Natural killer cell treated with Interleukin-12 subunit alpha and Interleukin-12 subunit beta and Interleukin-15 and Interleukin-18, amount 100 ng/mL, for 72 hours (primary cell): ENCODE measurements at places on chromosomes 2 and 18. TPM values are rescaled to one million over a fixed set of nuclear protein-coding genes. Genes with fewer than 3 reads are reported as not detected.

- no peak for DNase-seq
- no peaks in the 10 kb centered on the region for H3K4me1 ChIP-seq
- H3K4me3 ChIP-seq: no peak overlapping the region
- no peaks in the 10 kb centered on the region for H3K27me3 ChIP-seq
Observed at GRCh38 chr2:188046437-188046836, 245.2 kb upstream of the GULP1 start.

DNA sequence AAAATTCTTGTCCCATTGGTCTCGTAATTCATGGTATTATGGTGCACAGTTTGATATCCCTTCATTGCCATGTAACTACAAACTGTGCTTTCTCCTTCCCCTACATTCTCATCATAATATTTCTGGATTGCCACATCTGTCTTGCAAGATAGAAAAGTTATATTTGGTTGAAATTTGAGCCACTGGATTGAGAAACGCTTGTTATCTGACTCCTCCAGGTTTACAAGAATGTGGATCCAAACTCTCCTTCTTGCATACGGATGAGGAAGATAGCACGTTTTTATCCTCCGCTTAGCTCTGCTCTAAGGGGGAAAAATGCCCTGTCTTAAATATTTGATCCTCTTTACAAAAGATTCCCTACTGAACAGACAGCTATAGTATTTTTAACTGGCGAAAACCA lies 438.2 kb downstream of the TSN start:
- H3K36me3 ChIP-seq: no peaks in the 10 kb centered on the region
- no peak overlapping the region for H3K4me3 ChIP-seq
- H3K27me3 ChIP-seq: no peaks in the 10 kb centered on the region
- H3K27ac ChIP-seq: no peak overlapping the region

DNA sequence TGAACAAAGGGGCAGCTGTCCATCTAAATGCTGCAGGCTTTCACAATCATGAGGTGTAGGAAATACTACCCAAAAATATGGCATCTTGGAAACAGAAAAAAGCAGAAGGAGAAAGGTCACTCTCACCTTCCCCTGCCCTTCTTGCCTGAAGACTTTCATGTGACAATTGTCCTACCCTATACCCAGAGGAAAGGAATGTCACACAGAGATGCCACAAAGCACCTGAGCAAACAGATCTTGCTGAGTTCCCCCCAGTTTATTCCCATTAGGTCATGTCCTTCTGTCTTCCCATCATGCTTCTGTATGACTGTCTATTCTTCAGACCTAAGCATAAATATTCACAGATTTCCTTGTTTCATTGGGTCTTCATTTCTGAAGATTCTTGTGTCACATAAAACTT lies 116.6 kb upstream of the MSH6 start:
- H3K36me3 ChIP-seq: no peaks in the 10 kb centered on the region
- no peaks in the 10 kb centered on the region for H3K27me3 ChIP-seq
- no peak overlapping the region for H3K4me3 ChIP-seq
- no peak overlapping the region for H3K27ac ChIP-seq
- H3K4me1 ChIP-seq: no peaks in the 10 kb centered on the region

DNA sequence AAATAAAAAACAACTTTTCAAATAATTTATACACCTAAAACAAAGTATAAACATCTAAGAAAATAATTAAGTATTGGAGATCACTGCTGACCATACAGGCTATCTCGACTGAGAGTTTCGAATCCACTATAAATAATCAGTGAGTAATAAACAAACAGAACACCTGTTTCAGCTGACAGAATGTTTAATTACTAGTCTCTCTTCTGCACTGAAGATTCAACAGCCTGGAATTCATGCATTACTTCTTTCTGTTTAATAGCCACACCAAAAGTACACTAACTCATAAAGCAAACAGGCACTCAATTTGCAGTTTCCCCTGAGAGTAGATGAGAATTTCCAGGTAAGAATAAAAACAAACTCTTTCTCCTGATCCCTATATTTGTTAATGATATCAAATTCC lies 138.5 kb downstream of the RBMS1 start:
- peak overlapping the region; percentile 61 for H3K27ac ChIP-seq
- DNase-seq: no peak
- peaks cover 4% of the 10 kb centered on the region for H3K36me3 ChIP-seq
- H3K27me3 ChIP-seq: no peaks in the 10 kb centered on the region
- no peak overlapping the region for H3K4me3 ChIP-seq
- H3K4me1 ChIP-seq: peaks cover 55% of the 10 kb centered on the region

- H3K4me1 ChIP-seq: peaks cover 14% of the 10 kb centered on the region
- DNase-seq: no peak
- H3K4me3 ChIP-seq: no peak overlapping the region
- no peaks in the 10 kb centered on the region for H3K27me3 ChIP-seq
- H3K36me3 ChIP-seq: peaks cover 29% of the 10 kb centered on the region
Observed at GRCh38 chr2:9914384-9915065, 37.0 kb upstream of the GRHL1 start.

DNA sequence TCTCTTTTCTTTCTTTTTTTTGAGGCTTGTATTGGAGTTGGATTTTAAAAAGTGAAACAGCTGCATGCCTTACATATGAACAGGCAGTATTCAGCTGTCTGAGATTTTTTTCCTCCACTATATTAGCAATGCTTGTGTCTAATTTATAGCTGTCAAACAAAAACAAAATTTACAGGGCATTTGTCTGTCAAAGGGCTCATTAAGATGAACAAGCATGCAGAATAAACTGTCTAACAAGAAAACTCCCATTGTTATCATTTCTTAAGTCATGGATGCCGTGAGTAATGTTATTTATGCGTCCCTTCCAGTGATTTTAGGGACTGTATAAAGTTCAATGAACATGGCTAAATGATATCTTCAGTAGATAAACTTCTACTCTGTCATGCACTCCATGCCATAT lies 674.7 kb downstream of the PLCL1 start:
- no peak overlapping the region for H3K27ac ChIP-seq
- H3K36me3 ChIP-seq: no peaks in the 10 kb centered on the region
- H3K27me3 ChIP-seq: no peaks in the 10 kb centered on the region
- no peak for DNase-seq
- H3K4me3 ChIP-seq: no peak overlapping the region

DNA sequence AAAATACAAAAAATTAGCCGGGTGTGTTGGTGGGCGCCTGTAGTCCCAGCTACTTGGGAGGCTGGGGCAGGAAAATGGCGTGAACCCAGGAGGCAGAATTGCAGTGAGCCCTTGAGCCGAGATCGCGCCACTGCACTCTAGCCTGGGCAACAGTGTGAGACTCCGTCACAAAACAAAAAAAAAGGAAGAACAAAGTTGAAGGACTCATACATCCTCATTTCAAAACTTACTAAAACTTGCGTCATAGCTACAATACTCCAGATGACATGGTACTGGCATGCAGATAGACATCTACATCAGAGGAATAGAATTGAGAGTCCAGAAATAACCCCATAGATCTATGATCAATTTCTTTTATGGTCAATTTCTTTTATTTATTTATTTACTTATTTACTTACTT lies 13.6 kb upstream of the CYP27C1 start:
- no peaks in the 10 kb centered on the region for H3K4me1 ChIP-seq
- H3K36me3 ChIP-seq: peaks cover 6% of the 10 kb centered on the region
- no peak overlapping the region for H3K4me3 ChIP-seq

GRCh38 chr2:186968277-186968676 lies 119.3 kb upstream of the ZSWIM2 start:
- no peak overlapping the region for H3K4me3 ChIP-seq
- H3K4me1 ChIP-seq: no peaks in the 10 kb centered on the region
- H3K27me3 ChIP-seq: no peaks in the 10 kb centered on the region
- H3K36me3 ChIP-seq: no peaks in the 10 kb centered on the region
- DNase-seq: no peak

GRCh38 chr2:240567872-240568677 lies at the start of gene RNPEPL1:
TSS of gene RNPEPL1 (plus strand) at chr2:240568484. CDS start at chr2:240568587, 103 bp downstream.
- no peaks in the 10 kb centered on the region for H3K36me3 ChIP-seq
- H3K27me3 ChIP-seq: no peaks in the 10 kb centered on the region
- peaks cover 65% of the 10 kb centered on the region for H3K4me1 ChIP-seq
- H3K4me3 ChIP-seq: peak within 1 kb of the TSS; percentile 97
- H3K27ac ChIP-seq: peak within 1 kb of the TSS; percentile 79

GRCh38 chr2:65390134-65390533 lies 42.3 kb downstream of the SPRED2 start:
- H3K27me3 ChIP-seq: peaks cover 2% of the 10 kb centered on the region
- H3K27ac ChIP-seq: no peak overlapping the region
- H3K36me3 ChIP-seq: no peaks in the 10 kb centered on the region
- DNase-seq: no peak

- peaks cover 40% of the 10 kb centered on the region for H3K4me1 ChIP-seq
- peak overlapping the region; percentile 83 for H3K27ac ChIP-seq
- peak overlapping the region; percentile 39 for H3K4me3 ChIP-seq
- DNase-seq: peak; percentile 73
Observed at GRCh38 chr2:10036095-10036884, 7.1 kb upstream of the KLF11 start.

- DNase-seq: no peak
- no peaks in the 10 kb centered on the region for H3K36me3 ChIP-seq
- no peak overlapping the region for H3K27ac ChIP-seq
- no peaks in the 10 kb centered on the region for H3K4me1 ChIP-seq
Observed at GRCh38 chr2:49177194-49177593, 22.9 kb upstream of the FSHR start.

DNA sequence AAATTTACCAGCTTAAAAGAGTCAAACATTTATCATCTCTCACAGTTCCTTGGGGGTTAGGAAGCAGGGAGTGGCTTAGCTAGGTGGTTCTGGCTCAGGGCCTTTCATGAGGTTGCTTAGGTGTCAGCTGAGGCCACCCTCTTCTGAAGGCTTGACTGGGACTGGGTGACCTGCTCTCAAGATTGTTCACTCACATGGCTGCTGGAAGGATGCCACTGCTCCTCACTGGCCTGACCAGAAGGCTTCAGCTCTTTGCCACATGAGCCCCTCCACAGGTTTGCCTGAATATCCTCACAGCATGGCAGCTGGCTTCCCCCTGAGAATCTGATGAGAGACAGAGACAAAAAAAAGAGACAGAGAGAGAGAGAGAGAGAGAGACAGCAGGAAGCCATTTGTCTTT lies 17.3 kb upstream of the RNF152 start:
- H3K36me3 ChIP-seq: no peaks in the 10 kb centered on the region
- DNase-seq: peak; percentile 22

GRCh38 chr18:51039138-51040112 lies 9.4 kb downstream of the SMAD4 start:
- H3K27ac ChIP-seq: peak overlapping the region; percentile 32
- no peaks in the 10 kb centered on the region for H3K27me3 ChIP-seq
- DNase-seq: no peak
- peak overlapping the region; percentile 17 for H3K4me3 ChIP-seq
- H3K36me3 ChIP-seq: peaks cover 5% of the 10 kb centered on the region

DNA sequence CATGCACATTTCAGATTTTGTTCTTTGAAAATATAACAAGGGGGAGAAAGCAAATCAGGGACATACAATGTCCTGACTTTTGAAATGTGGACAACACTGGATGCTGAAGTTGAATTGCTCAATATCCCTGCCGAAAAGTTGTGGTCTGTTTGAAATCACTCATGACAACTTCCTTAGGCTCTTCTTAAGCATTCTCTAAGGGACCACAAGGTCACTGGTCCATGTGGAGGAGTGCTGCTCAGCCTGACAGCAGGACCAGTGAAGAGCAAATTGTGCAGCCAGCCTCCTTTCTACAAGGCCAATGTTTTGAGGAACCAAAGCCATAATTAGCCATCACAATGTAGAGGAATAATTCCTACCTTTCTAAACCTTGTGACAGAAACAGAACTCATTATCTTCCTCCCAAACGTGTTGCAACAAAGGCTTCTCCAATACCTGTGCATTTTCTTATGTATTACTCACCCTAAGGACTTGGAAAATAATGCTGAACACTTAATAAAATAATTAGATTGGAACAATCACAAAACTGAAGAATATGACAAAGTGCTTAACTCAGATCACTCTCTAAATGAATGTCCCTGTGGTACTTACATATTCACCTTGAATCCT lies 1477.6 kb upstream of the NXPH2 start:
- H3K4me3 ChIP-seq: no peak overlapping the region
- H3K27me3 ChIP-seq: no peaks in the 10 kb centered on the region
- no peaks in the 10 kb centered on the region for H3K4me1 ChIP-seq
- no peaks in the 10 kb centered on the region for H3K36me3 ChIP-seq

DNA sequence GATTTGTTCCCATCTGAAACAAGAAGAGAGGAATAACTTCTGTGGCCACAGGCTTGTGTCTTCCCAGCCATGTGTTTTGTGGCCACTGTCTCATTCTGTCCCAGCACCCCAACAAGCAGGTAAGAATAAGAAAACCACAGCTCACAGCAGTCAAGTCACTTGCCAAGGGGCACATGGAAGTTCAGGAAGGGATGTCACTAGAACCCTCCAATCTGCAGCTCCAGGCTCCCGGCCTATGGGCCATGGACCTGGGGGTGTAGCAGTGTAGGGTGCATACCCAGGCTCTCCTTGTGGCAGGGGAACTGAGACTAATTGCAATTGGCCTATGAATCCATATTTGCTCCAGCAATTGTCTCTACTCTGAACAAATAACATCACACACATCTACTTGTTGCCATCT lies 112.5 kb downstream of the TFCP2L1 start:
- H3K4me1 ChIP-seq: peaks cover 8% of the 10 kb centered on the region
- DNase-seq: no peak
- H3K36me3 ChIP-seq: peaks cover 9% of the 10 kb centered on the region
- no peak overlapping the region for H3K4me3 ChIP-seq
- peaks cover 3% of the 10 kb centered on the region for H3K27me3 ChIP-seq

DNA sequence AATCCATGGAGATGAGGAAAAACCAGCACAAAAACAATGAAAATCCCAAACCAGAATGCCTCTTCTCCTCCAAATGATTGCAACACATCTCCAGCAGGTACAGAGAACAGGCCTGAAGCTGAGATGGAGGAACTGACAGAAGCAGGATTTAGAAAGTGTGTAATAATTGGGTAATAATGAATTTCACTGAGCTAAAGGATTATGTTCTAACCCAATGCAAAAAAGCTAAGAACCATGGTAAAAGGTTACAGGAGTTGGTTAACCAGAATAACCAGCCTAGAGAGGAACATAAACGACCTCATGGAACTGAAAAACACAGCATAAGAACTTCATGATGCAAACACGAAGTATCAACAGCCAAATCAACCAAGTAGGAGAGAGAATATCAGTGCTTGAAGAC lies 13.7 kb upstream of the SERPINB11 start:
- no peaks in the 10 kb centered on the region for H3K4me1 ChIP-seq
- no peak for DNase-seq
- H3K27me3 ChIP-seq: no peaks in the 10 kb centered on the region
- H3K27ac ChIP-seq: no peak overlapping the region
- H3K36me3 ChIP-seq: peaks cover 6% of the 10 kb centered on the region

CYP1B1 gene
- 90.3 TPM for total RNA-seq

FBXO48 gene
- total RNA-seq: 1.8 TPM

METAP1D gene
- 2.8 TPM for total RNA-seq

MOB1A gene
- 167 TPM for total RNA-seq

TANC1 gene
- total RNA-seq: 0.21 TPM

TPRKB gene
- 20.0 TPM for total RNA-seq

BZW1 gene
- total RNA-seq: 422 TPM

SERPINB5 gene
- not detected for total RNA-seq

GAL3ST2 gene
- total RNA-seq: 0.83 TPM

NAT8 gene
- not detected for total RNA-seq
